Naive B cell (primary cell): ENCODE measurements at places on chromosomes 7 and 10.
A peak's percentile ranks its signal among the peaks of the same experiment; 100 is the strongest.

DNA sequence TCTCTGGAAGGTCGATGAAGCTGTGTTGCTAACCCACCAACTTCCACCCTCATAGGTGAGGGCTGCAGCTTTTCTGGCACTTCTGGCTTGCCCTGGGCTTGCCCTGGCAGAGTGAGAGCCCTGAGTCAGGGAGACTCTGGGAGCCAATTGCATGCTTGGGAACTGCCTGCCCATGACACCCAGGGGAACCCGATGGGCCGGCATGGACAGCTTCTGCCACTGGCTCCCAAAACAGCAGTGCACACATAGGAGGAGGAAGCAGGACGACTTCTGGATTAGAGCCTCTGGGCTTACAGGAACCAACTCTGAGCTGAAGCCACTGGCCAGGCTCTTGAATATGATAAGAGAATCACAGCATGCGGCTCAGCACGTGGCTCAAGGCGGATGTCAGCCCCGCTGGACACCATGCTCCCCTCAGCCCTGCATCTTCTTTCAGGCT lies 135.2 kb upstream of the UNC5B start:
- H3K4me1 ChIP-seq, result no peaks in the 10 kb centered on the region
- H3K36me3 ChIP-seq, result no peaks in the 10 kb centered on the region
- H3K27ac ChIP-seq, result no peak overlapping the region
- peaks cover 15% of the 10 kb centered on the region for H3K27me3 ChIP-seq
- no peak overlapping the region for H3K4me3 ChIP-seq

DNA sequence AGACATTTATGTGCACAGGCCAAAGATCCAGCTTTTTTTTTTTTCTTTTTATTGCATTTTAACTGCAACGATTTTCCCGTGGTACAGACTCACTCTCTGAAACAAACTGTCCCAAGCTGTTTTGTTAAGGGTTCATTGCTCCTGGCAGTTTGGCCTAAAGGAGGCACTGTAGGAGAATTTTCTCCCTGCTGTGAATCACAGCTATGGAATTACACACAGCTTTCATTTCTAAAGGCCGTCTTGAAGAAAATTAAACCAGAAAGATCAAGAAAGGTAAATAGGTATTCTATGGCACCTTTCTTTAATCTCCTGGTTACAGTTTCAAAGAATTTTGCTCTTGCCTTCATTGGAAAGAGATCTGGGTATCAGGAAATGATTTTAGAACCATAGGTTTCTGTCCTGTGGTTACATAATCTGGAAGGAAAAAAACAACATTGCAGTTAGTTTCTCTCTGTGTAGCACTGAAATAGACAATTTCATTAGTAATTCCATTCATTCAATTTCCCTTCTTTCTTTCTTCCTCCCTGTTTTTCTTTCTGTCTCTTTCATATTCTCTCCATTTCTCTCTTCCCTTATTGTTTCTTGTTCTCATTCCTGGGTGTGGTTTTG lies 51.2 kb downstream of the PDK4 start:
- peaks cover 10% of the 10 kb centered on the region for H3K4me1 ChIP-seq
- DNase-seq, result no peak
- no peaks in the 10 kb centered on the region for H3K36me3 ChIP-seq
- H3K4me3 ChIP-seq, result no peak overlapping the region

DNA sequence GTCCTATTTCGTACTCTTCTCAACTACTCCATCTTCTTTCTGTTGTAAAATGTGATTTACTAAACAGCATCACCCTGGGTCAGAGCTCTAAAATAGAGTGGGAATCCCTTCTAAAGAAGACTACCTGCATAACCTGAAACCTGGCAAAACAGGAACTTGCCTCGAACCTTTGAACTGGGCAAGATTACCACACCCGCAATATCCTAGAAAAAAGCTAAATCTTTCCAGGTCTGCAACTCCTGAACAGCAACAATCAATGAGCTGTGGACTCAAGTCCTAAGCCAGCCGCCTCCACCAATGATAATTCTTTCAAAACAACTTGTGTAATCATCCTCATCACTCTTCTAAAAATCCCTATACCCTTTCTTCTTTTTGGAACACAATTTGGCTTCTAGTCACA lies 824.2 kb upstream of the COBL start:
- no peak overlapping the region for H3K27ac ChIP-seq
- H3K4me1 ChIP-seq, result no peaks in the 10 kb centered on the region
- H3K4me3 ChIP-seq, result no peak overlapping the region
- peaks cover 8% of the 10 kb centered on the region for H3K36me3 ChIP-seq

DNA sequence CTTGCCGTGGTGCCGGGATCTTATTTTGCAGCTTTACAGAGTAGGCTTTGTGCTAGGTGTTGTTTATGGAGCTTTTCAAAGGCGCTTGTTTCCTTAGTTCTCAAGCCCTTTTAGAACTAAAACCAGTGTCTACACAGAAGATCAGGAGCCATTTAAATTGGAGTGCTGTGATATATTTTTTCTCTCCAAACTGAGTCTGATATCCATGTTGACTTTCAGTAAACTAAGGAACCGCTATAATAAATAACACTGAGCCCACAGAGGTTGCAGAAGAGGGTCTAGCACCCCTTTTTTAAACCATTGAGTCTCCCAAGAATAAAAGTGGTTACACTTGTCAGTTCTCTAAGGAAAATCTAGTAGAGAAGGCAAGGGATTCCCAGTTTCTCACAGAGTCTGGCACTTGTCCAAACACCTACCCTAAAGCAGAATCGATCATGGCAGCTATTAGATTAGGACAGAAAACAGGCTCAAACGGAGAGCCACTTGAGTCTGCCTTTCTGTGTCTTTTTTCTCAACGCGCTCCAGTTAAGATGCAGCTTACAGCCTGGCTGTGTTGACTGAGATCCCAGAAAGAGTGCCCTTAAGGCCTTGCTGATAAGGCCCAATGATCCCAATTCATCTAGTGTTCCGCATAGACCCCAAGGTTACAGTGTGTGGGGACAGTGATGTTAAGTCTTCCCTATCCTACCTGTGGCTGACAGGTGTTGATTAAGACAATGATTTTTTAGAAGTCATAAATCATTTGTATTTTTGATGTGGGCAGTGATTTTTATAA lies 804 bp downstream of the TMEM106B start:
- DNase-seq, result no peak
- H3K27me3 ChIP-seq, result peaks cover 13% of the 10 kb centered on the region
- peaks cover 16% of the 10 kb centered on the region for H3K36me3 ChIP-seq
- peaks cover 33% of the 10 kb centered on the region for H3K4me1 ChIP-seq
- peak overlapping the region; percentile 100 for H3K4me3 ChIP-seq
- H3K27ac ChIP-seq, result peak overlapping the region; percentile 96

GRCh38 chr7:45686441-45687184 lies 112.4 kb downstream of the ADCY1 start:
- no peak for DNase-seq
- H3K36me3 ChIP-seq, result no peaks in the 10 kb centered on the region
- no peak overlapping the region for H3K4me3 ChIP-seq
- H3K4me1 ChIP-seq, result no peaks in the 10 kb centered on the region

GRCh38 chr7:158160199-158160598 lies 427.4 kb downstream of the PTPRN2 start:
- no peak overlapping the region for H3K4me3 ChIP-seq
- no peak for DNase-seq
- H3K36me3 ChIP-seq, result peaks cover 8% of the 10 kb centered on the region

- no peak overlapping the region for H3K27ac ChIP-seq
- peaks cover 21% of the 10 kb centered on the region for H3K27me3 ChIP-seq
- no peak for DNase-seq
- H3K4me1 ChIP-seq, result no peaks in the 10 kb centered on the region
- H3K4me3 ChIP-seq, result no peak overlapping the region
- H3K36me3 ChIP-seq, result no peaks in the 10 kb centered on the region
Observed at GRCh38 chr10:93095225-93095624, 21.5 kb downstream of the CYP26A1 start.

DNA sequence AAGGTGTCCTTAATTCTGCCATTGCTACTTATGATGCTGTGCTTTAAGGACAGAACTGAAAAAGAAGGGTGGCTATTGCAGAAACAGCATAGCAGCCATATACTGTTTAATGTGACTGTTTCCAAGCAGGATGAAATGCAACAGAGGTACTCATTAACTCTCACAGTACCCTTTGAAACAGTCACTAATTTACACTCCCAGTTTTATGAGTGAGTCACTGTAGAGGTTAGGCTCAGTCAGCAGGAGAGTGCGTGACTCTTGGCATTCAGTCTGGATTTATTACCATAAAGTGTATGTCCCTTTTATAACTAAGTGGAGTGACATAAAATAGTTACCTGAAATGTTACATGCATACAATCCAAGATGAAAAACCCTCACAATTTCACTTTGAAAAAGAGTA lies 27.7 kb downstream of the ALDH18A1 start:
- H3K27me3 ChIP-seq, result no peaks in the 10 kb centered on the region
- H3K27ac ChIP-seq, result no peak overlapping the region
- no peak overlapping the region for H3K4me3 ChIP-seq
- DNase-seq, result no peak
- H3K4me1 ChIP-seq, result no peaks in the 10 kb centered on the region
- peaks cover 38% of the 10 kb centered on the region for H3K36me3 ChIP-seq

DNA sequence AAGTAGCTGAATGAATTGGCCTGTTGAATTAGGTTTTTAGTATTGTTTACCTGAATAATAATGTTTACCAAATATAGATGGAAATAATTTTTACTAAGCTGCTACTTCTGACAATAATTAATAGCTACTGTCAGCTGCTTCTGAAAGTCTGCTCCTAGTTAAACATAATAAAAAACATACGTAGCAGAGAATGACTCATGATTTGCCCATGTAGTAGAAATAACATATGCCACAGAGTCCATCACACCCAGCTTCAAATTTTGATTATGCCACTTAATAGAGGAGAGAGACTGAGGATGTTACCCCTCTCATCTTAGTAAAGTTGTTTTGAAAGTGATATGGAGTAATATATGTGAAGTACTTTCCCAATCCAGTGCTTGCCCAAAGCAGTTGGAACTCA lies 57.6 kb upstream of the MDFIC start:
- no peak overlapping the region for H3K4me3 ChIP-seq
- no peaks in the 10 kb centered on the region for H3K27me3 ChIP-seq
- no peak for DNase-seq
- no peaks in the 10 kb centered on the region for H3K36me3 ChIP-seq
- H3K4me1 ChIP-seq, result peaks cover 4% of the 10 kb centered on the region
- no peak overlapping the region for H3K27ac ChIP-seq

DNA sequence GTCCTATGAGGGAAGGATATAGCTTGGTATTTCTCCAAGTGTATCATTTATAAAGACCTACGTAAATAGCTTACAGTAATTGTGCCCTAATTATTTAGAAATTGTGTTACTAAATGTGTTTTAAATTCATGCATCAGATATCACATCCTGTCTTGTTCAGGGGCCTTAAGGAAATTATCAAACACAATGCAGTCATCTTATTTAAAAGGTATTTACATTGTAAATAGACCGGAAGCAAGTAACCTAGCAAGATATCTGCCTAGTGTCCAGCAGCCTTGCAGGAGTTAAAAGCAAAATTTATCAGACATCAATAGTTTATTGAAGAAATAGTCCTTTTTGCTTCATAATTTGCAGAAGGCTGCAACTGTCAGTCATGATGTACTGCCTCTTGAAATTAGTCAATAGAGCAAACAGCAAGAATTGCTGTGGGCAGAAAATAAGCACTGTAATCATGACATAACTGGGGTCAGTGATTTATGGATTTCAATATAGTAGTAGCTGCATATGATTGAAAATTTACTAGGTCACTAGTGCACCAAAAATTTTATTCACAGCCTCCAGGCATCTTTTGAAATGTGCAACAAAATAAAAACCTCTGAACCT lies 23.1 kb downstream of the GLRX3 start:
- no peaks in the 10 kb centered on the region for H3K27me3 ChIP-seq
- H3K4me1 ChIP-seq, result peaks cover 9% of the 10 kb centered on the region
- H3K36me3 ChIP-seq, result peaks cover 14% of the 10 kb centered on the region

GRCh38 chr10:103262229-103262628 lies 14.7 kb upstream of the INA start:
- H3K27ac ChIP-seq, result no peak overlapping the region
- H3K4me3 ChIP-seq, result no peak overlapping the region
- no peaks in the 10 kb centered on the region for H3K4me1 ChIP-seq
- peaks cover 13% of the 10 kb centered on the region for H3K36me3 ChIP-seq
- no peak for DNase-seq

DNA sequence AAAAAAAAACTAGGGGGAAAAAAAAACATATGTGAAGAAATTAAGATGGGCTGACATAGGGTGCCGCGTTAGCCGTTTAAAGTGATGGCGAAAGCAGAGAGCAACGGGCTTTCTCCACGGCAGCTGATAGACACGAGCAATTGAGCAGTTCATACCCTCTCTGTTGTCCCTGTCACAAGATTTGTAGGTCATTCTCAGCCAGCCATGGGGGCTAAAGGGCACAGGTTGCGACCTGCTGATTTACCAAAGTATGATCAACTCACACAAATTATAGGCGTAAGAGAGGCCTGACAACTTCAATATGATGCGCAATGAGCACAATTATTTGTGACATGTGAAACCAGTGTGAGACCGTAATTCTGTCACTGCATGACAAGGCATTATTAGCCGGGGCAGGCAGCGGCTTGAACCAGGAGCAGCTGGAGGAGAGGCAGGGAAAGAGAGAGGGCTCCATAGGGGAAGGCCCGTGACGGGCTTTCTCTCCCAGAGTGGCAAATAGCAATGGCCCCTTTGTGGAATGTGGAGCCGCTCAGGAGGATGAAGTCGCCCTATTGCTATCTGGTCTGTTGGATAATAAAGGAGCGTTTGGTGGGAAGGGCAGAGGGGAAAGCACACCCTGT lies 195.1 kb upstream of the HABP2 start:
- no peaks in the 10 kb centered on the region for H3K4me1 ChIP-seq
- no peak for DNase-seq
- H3K27me3 ChIP-seq, result no peaks in the 10 kb centered on the region
- H3K27ac ChIP-seq, result no peak overlapping the region

- peak overlapping the region; percentile 66 for H3K4me3 ChIP-seq
- H3K27ac ChIP-seq, result no peak overlapping the region
- no peaks in the 10 kb centered on the region for H3K36me3 ChIP-seq
- H3K4me1 ChIP-seq, result no peaks in the 10 kb centered on the region
- no peak for DNase-seq
Observed at GRCh38 chr10:107915215-107915610, 750.7 kb upstream of the SORCS1 start.

- no peak for DNase-seq
- H3K4me1 ChIP-seq, result no peaks in the 10 kb centered on the region
- H3K27me3 ChIP-seq, result no peaks in the 10 kb centered on the region
Observed at GRCh38 chr7:81014266-81014665, 95.4 kb upstream of the SEMA3C start.

- no peak overlapping the region for H3K27ac ChIP-seq
- H3K4me1 ChIP-seq, result peaks cover 16% of the 10 kb centered on the region
- peak overlapping the region; percentile 39 for H3K4me3 ChIP-seq
- no peaks in the 10 kb centered on the region for H3K36me3 ChIP-seq
- H3K27me3 ChIP-seq, result peaks cover 44% of the 10 kb centered on the region
Observed at GRCh38 chr7:122887198-122887597, 938 bp upstream of the CADPS2 start.

DNA sequence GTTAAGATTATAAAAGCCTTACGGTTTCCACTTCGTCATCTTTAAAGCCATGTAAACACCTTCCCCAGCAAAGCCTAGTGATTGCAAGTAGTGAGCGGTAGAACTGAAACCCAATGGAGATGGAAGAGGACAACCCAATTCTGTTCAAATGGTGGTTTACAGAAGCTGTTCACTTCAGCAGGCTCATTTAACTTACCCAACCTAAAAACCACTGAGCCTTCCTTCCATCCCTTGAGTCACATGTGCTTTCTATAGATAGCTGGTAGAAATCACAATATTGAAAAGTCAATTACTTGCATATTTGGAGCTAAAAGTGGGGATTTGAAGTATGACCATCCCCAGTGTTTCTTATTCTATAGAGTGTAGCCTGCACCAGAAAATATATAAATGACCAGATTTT lies 667.7 kb downstream of the SUGCT start:
- H3K4me1 ChIP-seq, result peaks cover 6% of the 10 kb centered on the region
- H3K27me3 ChIP-seq, result no peaks in the 10 kb centered on the region
- H3K4me3 ChIP-seq, result no peak overlapping the region
- no peak for DNase-seq

- H3K36me3 ChIP-seq, result no peaks in the 10 kb centered on the region
- no peak for DNase-seq
- peaks cover 10% of the 10 kb centered on the region for H3K27me3 ChIP-seq
Observed at GRCh38 chr10:77114181-77114821, 523.3 kb downstream of the KCNMA1 start.
